GM12864 (cell line): ENCODE measurements at places on chromosomes 6 and 20.

GRCh38 chr6:16974387-16974673, 127.5 kb upstream of the STMND1 start:
- no peak for DNase-seq

GRCh38 chr20:44302026-44302669, 8.9 kb downstream of the FITM2 start:
- DNase-seq, result no peak

GRCh38 chr6:168214586-168215104, 104.9 kb downstream of the DACT2 start:
- DNase-seq, result no peak

GRCh38 chr6:30981942-30982772, 1.4 kb upstream of the MUC21 start:
- DNase-seq, result no peak

- DNase-seq, result no peak
Measured at GRCh38 chr20:58405504-58406291, 16.7 kb downstream of the VAPB start.

GRCh38 chr20:32495217-32495565, 89.9 kb downstream of the NOL4L start:
- no peak for DNase-seq

- DNase-seq, result no peak
Measured at GRCh38 chr20:33400812-33401183, 521 bp downstream of the CDK5RAP1 start.

DNA sequence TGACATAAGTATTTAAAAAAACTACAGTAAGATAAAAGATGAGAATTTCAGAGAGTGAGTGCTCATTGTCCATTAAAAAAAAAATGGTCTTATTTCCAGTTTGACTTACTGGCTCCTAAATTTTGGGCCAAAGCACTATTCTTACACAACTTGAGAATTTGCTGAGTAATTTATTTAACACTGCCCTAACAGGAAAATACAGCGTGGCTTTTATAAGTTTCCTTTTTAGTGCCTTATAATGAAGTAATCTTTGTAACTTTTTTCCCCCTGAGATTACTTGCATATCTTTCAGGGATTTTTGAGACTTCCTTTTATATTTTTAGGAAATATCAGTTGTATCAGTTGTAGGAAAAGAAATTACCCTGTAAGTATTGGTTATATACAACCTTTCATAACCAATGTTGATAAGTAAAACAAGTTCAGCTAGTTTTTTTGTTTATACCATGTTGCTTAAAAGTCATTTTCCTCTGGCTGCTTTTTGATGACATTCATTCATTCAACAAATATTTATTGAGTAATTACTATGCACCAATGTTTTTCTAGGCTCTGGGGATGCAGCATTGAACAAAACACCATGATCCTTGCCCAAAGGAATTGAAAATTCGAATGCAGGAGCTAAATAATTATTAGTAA, 106.4 kb upstream of the SGK1 start:
- no peak for DNase-seq

GRCh38 chr6:29942275-29943052, at the start of gene HLA-A:
Gene HLA-A (plus strand): TSS chr6:29942532. CDS start chr6:29942554, 22 bp downstream.
- DNase-seq, result peak; percentile 90

GRCh38 chr6:8075185-8075584, 11.0 kb upstream of the BLOC1S5 start:
- no peak for DNase-seq

DNA sequence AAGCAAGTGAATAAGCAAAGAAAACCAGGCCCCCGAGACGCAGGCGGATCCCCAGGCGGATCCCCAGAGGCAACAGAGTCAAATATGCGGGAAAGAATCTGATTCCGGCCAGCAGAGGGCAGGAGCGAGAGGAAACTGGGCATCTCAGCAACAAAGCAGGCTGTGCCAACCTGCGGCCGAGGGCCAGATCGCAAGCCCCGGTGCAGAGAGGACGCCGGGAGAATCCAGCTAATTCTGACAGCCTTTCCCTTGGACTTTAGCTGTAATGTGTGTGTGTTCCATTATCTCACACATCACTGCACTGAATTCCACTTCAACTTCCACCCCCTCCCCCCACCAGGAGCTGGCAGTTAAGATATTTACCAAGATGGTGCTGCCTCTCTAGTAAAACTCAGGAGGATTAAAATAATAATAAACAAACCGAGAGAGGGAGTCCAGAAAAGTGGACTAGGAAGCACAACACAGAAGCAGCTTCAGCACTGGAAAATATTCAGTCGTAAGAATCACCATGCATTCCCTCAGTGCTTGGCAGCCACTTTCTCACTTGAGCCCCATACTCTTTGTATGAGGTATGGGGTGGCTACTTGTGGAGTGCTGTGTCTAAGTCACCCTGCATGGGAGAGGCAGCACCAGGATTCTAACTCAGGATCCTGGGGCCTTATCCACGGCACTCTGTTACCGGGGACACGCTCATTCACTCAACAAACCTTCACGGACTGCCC, 66.2 kb upstream of the SNX9 start:
- no peak for DNase-seq

DNA sequence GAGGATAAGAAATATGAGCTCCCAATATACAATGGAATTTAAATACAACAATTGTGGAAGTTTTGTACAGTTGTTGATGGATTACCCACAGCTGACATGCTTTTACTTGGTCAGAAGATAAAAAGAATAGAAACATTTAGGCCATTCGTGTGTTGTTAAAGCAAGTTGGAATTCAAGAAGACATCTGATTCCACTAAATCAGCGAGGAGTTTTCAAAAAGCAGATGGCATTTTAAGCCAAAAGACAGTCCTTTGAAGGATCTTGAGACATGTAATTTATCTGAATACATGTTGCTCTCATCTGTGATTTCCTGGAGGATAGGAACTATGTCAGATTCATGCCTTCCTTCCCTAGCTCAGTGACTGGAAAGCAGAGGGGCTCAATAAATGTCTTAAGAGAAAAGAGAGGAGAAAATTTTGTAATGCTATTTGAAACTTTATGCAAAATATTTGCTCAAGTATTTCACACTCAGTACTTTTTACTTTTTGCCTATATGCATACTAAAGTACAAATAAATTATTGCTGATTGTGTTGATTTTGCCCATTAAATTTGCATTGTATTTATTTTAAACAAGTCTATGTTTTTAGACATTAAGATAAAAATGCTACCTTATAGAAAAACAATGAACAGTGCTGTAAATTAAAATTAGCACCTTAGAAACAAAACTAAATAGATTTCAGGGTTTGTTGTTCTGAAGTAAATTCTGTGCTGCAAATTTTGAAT, 733.8 kb upstream of the FLRT3 start:
- no peak for DNase-seq

GRCh38 chr6:25958700-25959162, 3.9 kb upstream of the TRIM38 start:
- no peak for DNase-seq

- DNase-seq, result no peak
Measured at GRCh38 chr6:13696226-13696625, 15.4 kb downstream of the RANBP9 start.
